Natural killer cell treated with Interleukin-12 subunit alpha and Interleukin-12 subunit beta and Interleukin-15 and Interleukin-18, amount 100 ng/mL, for 72 hours (primary cell): ENCODE measurements at places on chromosomes 3 and 15.

DNA sequence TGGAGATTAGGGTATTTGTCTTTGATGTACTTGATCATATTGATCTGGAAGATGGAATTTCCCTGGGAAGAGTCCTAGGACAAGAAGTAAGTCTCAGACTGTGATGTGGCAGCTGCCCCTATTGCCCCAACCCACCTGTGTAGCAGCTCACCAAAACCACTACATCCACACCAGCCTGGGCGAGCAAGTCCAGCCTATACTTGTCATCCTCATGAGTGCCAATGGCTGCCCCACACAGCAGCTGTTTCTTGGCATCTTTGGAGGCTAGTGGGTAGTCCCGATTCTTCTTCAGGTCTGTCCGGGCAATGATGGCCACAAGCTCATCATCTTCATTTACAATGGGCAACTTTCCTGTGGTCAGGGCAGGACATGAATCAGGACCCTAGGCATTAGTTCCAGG, 2.7 kb downstream of the IMPDH2 start:
- peak overlapping the region; percentile 94 for H3K4me3 ChIP-seq
- no peak for DNase-seq
- no peaks in the 10 kb centered on the region for H3K27me3 ChIP-seq
- peaks cover 25% of the 10 kb centered on the region for H3K36me3 ChIP-seq

GRCh38 chr3:101244212-101244575, 76.2 kb downstream of the IMPG2 start:
- peaks cover 16% of the 10 kb centered on the region for H3K36me3 ChIP-seq
- H3K4me3 ChIP-seq: no peak overlapping the region
- no peaks in the 10 kb centered on the region for H3K27me3 ChIP-seq
- H3K27ac ChIP-seq: no peak overlapping the region

- no peak overlapping the region for H3K4me3 ChIP-seq
- no peak overlapping the region for H3K27ac ChIP-seq
These were observed 36.7 kb downstream of the ZBTB38 start for GRCh38 chr3:141405025-141405424.

DNA sequence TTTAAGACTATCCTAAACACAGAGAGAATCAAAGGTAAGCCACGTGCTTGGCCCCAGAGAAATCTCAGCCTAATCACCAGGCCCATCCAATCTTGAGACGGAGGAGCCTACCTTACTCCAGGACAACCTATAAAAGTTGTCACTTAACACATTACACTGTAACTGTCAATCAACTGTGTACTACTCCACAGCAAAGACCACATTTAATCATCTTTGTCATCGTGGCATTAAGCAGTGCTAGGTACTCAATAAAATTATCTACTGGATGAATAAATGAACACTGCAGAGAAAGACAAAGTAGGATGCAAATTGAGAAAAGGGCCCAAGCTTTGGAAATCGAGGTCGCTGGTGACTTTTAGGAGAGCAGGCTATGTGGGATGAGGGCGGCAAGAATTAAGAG, 466.7 kb downstream of the SHQ1 start:
- H3K36me3 ChIP-seq: peaks cover 9% of the 10 kb centered on the region
- H3K4me3 ChIP-seq: peak overlapping the region; percentile 17
- H3K27me3 ChIP-seq: no peaks in the 10 kb centered on the region
- H3K4me1 ChIP-seq: peaks cover 61% of the 10 kb centered on the region
- H3K27ac ChIP-seq: peak overlapping the region; percentile 23

- H3K4me3 ChIP-seq: no peak overlapping the region
- peaks cover 6% of the 10 kb centered on the region for H3K36me3 ChIP-seq
- no peaks in the 10 kb centered on the region for H3K27me3 ChIP-seq
- H3K27ac ChIP-seq: no peak overlapping the region
- DNase-seq: no peak
- no peaks in the 10 kb centered on the region for H3K4me1 ChIP-seq
These were observed 169.7 kb upstream of the AGTR1 start for GRCh38 chr3:148528024-148528423.

DNA sequence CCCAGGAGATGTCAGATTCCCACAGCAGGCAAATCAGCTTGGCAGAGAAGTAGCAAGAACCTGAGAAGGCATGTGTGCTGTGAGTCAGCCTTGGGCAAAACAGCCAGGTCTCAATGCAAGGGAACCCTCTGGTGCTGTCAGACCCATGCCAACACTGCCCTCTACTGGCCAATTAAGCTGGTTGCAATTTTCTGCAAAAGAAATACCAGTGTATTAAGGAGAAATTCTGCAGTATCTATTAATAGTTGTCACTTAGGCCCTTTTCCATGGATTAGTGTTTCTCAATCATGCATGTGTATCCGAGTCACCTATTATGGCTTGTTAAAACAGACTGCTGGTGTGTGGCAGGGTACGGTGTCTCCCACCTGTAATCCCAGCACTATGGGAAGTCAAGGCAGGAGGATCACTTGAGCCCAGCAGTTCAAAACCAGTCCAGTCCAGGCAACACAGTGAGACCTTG, 26.2 kb downstream of the MAP4 start:
- peak; percentile 78 for DNase-seq
- peaks cover 8% of the 10 kb centered on the region for H3K36me3 ChIP-seq
- no peak overlapping the region for H3K27ac ChIP-seq
- H3K27me3 ChIP-seq: no peaks in the 10 kb centered on the region

DNA sequence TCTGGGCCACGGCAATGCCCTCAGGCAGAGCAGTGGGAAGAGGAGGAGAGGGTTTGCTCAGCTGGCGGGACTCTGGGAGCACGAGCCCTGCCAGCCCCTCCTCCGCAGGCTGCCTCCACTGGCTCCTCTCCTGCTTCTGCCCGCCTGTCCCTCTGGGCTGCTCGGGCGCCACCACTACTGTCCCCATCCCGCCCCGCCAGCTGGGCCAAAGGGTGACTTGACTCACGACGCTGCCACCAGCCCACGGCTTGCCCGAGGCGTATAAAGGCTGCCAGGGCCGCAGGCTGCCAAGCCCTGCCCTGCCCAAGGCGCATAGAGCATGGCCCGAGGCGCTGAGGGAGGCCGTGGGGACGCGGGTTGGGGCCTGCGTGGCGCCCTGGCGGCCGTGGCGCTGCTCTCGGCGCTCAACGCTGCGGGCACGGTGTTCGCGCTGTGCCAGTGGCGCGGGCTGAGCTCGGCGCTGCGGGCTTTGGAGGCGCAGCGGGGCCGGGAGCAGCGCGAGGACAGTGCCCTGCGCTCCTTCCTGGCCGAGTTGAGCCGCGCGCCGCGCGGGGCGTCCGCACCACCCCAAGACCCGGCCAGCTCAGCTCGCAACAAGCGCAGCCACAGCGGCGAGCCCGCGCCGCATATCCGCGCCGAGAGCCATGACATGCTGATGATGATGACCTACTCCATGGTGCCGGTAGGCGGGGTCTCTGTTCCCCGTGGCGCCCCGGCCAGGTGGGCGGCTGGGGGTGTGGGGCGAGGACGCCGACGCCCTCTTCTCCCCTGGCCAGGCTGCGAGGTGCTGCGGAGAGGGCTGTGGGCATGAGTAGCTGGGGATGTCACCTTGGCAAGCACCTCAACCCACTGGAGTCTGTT, at the start of gene GLDN:
Gene GLDN (plus strand): TSS at position 290 of the 861 bp plus-strand sequence. CDS start 30 bp downstream, at position 320.
- H3K4me1 ChIP-seq: no peaks in the 10 kb centered on the region
- no peak within 1 kb of the TSS for H3K27ac ChIP-seq
- H3K36me3 ChIP-seq: no peaks in the 10 kb centered on the region
- peaks cover 19% of the 10 kb centered on the region for H3K27me3 ChIP-seq
- DNase-seq: no peak

GRCh38 chr15:101267320-101268104, 9.8 kb downstream of the SELENOS start:
- peaks cover 40% of the 10 kb centered on the region for H3K4me1 ChIP-seq
- H3K4me3 ChIP-seq: no peak overlapping the region
- no peak for DNase-seq
- H3K27ac ChIP-seq: no peak overlapping the region
- H3K27me3 ChIP-seq: no peaks in the 10 kb centered on the region
- peaks cover 20% of the 10 kb centered on the region for H3K36me3 ChIP-seq

DNA sequence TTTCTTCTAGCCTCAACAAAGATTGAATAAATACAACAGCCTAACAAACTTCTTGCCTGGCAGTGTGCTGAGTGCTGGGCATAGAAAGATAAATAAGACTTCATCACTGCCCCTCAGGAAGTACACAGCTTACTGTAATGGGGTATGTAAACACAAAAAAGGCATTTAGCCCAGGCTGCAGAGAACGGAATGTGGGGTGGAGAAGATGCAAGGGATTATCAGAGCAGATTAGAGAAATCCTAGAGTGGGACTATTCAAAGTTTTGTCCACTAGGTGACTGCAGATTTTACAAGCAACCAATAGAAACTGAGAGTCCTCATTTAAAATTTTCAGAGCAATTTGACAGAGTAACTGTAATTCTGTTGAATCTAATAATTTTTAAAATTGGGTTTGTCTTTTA, 35.4 kb upstream of the TSC22D2 start:
- H3K27me3 ChIP-seq: peaks cover 11% of the 10 kb centered on the region
- no peak overlapping the region for H3K27ac ChIP-seq
- DNase-seq: no peak
- peaks cover 6% of the 10 kb centered on the region for H3K4me1 ChIP-seq
- no peak overlapping the region for H3K4me3 ChIP-seq

GRCh38 chr3:138833899-138834595, 681 bp downstream of the PIK3CB start:
- peak; percentile 75 for DNase-seq
- H3K27me3 ChIP-seq: no peaks in the 10 kb centered on the region
- H3K27ac ChIP-seq: peak overlapping the region; percentile 93
- peaks cover 23% of the 10 kb centered on the region for H3K4me1 ChIP-seq
- peak overlapping the region; percentile 93 for H3K4me3 ChIP-seq

DNA sequence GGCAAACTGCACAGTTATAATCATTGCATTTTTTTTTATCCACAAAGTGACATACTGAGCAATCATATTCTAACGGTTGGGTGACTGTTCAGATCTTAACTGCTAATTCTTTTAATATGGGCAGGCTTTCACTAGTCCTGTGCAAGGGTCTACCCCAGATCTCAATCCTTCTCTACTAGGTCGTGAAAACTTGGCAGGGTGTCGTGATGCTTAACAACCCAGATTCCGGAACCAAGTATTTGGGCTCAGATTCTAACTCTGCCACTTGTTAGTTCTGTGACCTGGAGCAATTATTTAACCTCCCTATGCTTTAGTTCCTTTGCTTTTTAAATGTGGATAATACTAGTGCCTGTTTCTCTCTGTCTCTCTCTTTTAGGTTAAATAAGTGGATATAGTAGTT, 16.4 kb upstream of the ALDH1A2 start:
- no peak overlapping the region for H3K27ac ChIP-seq
- H3K36me3 ChIP-seq: no peaks in the 10 kb centered on the region
- H3K4me1 ChIP-seq: no peaks in the 10 kb centered on the region
- no peak for DNase-seq
- no peak overlapping the region for H3K4me3 ChIP-seq

GRCh38 chr3:124916837-124917409, 17.6 kb downstream of the MUC13 start:
- no peaks in the 10 kb centered on the region for H3K36me3 ChIP-seq
- no peak overlapping the region for H3K4me3 ChIP-seq
- H3K4me1 ChIP-seq: no peaks in the 10 kb centered on the region
- H3K27ac ChIP-seq: no peak overlapping the region
- DNase-seq: no peak
- peaks cover 18% of the 10 kb centered on the region for H3K27me3 ChIP-seq

DNA sequence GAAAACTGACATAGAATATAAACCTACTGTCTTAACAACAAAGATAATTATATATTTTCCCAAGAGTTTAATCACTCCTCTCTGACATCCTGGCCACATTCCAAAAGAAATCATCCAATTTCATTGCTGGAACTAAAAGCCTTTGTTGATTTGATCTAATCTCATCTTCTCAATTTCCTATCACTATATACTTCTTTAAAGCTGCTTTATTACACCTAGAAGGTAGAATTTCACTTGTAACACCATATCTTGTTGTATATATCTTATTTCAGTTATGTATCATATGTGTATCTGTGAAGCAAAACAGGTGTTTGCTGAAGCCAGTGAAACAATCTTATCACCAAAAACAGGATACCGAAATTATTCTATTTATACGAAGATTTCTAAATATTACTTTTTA, 740.2 kb downstream of the ROBO1 start:
- no peaks in the 10 kb centered on the region for H3K36me3 ChIP-seq
- DNase-seq: no peak
- no peak overlapping the region for H3K4me3 ChIP-seq

GRCh38 chr15:35936284-35936683, 390.3 kb upstream of the DPH6 start:
- H3K27me3 ChIP-seq: no peaks in the 10 kb centered on the region
- no peak for DNase-seq
- H3K27ac ChIP-seq: no peak overlapping the region
- no peaks in the 10 kb centered on the region for H3K36me3 ChIP-seq

DNA sequence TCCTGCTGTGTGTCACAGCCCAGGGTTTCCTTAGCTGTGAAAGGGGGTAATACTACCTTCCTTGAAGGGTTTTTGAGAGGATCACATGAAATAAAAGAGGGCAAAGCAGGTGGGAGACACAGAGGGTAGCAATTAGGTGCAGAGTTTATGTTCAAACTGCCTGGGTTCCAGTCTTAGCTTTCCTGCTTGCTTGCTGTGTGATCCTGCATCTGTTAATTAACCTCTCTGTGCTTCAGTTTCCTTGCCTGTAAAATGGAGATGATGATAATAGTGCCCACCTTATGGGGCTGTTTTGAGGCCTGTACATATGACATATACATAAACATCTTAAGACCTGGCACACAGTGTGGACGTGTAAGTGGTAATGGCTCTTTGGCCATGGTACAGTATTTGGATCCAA, 35.0 kb downstream of the SPSB4 start:
- no peak overlapping the region for H3K4me3 ChIP-seq
- DNase-seq: no peak
- no peaks in the 10 kb centered on the region for H3K27me3 ChIP-seq
- H3K4me1 ChIP-seq: no peaks in the 10 kb centered on the region
- no peaks in the 10 kb centered on the region for H3K36me3 ChIP-seq

- no peaks in the 10 kb centered on the region for H3K4me1 ChIP-seq
- no peak for DNase-seq
- H3K4me3 ChIP-seq: no peak overlapping the region
These were observed 207.1 kb downstream of the MEIS2 start for GRCh38 chr15:36893276-36893675.

DNA sequence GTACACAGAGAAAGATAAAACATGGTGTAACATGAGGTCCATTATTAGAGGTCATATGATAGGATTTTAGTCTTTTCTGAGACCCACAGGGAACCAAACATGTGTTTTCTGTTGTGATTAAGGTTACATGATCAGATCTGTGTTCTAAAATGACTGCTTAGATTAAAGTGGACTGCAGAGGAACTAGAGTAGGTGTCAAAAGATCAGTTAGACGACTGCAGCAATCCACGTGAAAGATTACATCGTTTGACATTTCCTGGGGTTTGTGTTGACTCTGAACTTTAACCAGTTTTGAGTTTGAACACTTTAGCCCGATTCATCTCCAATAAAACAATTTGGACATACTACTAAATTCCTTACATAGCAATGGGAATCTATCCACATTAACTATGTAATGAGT, 5.1 kb downstream of the MIX23 start:
- no peak overlapping the region for H3K4me3 ChIP-seq
- H3K36me3 ChIP-seq: no peaks in the 10 kb centered on the region
- H3K4me1 ChIP-seq: peaks cover 13% of the 10 kb centered on the region
- no peaks in the 10 kb centered on the region for H3K27me3 ChIP-seq

- no peaks in the 10 kb centered on the region for H3K4me1 ChIP-seq
- no peak overlapping the region for H3K4me3 ChIP-seq
- DNase-seq: no peak
- H3K27me3 ChIP-seq: no peaks in the 10 kb centered on the region
- H3K27ac ChIP-seq: no peak overlapping the region
These were observed 79.6 kb downstream of the SOX2 start for GRCh38 chr3:181791056-181791955.
